ENCODE measurements at places on chromosomes 11 and 22.

GRCh38 chr11:1453611-1454034 lies 33.0 kb downstream of the MOB2 start:
- no peak for DNase-seq

DNA sequence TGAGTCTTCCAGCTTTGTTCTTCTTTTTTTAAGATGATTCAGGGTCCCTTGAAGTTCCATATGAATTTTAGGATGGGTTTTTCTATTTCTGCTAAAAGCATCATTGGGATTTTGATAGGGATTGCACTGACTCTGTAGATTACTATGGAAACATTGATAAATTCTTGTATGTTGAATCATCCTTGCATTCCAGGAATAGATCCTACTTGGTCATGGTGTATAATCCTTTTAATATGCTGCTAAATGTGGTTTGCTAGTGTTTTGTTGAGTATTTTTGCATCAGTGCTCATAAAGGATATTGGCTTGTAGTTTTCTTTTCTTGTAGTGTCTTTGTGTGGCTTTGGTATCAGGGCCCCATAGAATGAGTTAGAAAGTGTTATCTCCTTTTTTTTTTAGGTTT lies 34.9 kb upstream of the PHOX2A start:
- DNase-seq: no peak

DNA sequence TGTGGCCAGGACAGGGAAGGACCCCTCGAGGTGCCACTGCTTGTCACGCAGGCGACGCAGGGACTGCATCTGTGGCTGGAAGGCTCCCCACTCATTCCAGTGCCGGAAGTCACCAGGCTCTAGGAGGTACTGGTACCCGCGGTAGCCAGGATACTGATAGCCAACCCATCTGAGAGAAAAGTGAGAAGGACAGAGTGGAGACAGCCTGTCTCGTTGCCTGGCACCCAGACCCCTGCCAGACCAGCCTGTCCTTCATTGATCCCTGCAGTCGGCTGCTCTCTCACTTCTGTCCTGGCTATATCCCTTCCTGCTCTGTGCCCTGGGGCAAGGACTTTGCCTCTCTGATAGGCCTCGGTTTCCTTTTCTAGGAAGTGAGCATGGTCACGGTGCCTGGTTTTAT lies 9.6 kb upstream of the TPST2 start:
- DNase-seq: no peak

GRCh38 chr11:12149672-12150225 lies 39.4 kb downstream of the MICAL2 start:
- no peak for DNase-seq

DNA sequence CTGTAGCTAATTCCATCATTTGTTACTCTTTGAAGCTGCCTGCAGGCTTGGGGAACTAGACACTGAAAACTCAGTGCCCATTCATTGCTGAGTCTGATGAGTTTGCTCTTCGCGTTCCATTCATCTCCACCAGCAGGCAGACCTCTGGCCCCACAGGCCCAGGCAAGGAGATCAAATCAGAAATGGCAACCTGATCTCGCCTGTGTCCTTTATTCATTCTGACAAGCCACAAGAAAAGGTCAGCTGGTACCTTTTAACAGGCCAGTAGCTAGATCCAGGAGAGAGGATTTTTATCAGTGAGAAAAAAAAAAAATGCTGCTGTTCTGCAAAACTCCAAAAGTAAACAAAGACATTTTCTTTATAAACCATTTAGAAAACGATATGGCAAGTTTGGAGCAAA lies 742.5 kb downstream of the ETS1 start:
- no peak for DNase-seq

- DNase-seq: no peak
These were observed 131.8 kb downstream of the UVRAG start for GRCh38 chr11:75946531-75947530.

DNA sequence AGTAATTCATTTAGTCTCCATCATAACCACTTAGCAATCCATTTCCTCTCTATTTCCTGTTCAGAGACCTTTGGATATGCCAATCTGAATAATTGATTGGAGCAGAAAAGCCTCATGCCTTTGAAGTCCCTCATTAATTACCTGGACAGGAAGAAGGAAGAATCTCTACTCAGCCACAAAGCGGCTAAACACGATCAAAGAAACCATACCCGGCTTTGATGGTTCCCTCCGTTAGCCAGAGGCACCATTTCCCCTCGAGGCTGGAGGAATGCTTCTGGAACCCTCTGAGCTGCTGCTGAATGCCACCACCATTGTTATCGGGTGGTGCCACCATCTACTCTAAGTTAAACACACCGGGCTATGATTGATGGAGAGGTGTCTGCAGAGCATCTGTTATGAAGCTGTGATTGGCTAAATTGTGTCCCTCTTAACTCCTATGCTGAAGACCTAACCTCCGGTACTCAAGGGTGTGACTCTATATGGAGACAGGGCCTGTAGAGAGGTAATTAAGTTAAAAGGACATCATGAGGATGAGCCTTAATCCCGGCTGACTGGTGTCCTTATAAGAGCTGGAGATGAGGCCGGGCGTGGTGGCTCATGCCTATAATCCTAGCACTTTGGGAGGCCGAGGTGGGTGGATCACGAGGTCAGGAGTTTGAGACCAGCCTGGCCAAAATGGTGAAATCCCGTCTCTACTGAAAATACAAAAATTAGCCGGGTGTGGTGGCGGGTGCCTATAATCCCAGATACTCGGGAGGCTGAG lies 168.6 kb downstream of the CTTN start:
- DNase-seq: no peak

- DNase-seq: no peak
These were observed 47.0 kb downstream of the YAP1 start for GRCh38 chr11:102157219-102157618.

- no peak for DNase-seq
These were observed 62.0 kb downstream of the TRMU start for GRCh38 chr22:46397514-46397913.

DNA sequence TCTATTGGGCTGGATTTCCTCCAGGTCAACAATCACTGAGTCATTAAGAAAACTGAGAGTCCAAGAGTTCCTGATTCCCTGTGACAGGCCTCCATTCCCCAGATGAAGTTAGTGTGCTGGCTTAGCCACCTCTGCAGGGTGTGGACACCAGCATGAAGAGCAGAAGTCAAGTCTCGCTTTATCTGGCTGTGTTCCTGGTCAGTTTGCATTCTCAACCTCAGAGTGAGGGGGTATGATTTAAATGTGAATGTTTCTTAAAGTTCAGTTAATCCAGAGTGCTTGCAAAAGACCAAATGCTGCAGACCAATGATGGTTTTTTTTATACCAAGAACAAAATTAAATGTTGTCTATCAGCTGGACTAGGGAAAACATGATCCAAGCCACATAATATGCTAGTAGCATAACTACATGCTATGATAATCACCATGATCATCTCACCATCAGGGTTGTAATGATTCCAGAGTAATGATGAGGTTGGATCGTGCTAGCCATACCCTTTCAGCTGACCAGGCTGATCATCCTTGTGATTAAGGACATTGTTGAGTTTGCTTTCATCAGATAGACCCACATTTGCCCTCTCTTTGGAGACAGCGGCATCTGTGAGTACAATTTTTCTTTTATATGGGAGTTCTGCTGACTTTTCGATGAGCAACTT lies 145.8 kb upstream of the ARHGAP20 start:
- DNase-seq: no peak

DNA sequence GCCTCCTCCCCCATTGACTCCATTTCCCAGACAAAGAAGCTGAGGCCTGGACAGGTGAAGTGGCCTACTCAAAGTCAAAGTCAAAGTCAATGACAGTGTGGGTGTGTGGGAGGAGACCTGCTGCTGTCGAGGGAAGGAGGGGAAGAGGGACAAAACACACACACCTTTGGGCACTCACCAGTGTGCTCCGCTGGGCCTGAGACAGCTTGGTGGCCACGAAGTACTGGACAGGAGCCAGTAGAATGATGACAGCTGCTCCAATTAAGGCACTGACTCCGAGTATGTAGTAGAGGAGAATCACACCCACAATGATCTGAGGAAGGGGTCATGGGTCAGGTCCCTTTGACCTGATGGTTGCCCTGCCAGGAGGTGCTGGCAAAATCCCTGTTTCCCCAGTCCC lies 33.6 kb downstream of the ABCC8 start:
- DNase-seq: no peak

GRCh38 chr11:77201991-77202841 lies 74.2 kb downstream of the MYO7A start:
- no peak for DNase-seq

GRCh38 chr11:114130115-114130576 lies 70.6 kb downstream of the ZBTB16 start:
- no peak for DNase-seq

DNA sequence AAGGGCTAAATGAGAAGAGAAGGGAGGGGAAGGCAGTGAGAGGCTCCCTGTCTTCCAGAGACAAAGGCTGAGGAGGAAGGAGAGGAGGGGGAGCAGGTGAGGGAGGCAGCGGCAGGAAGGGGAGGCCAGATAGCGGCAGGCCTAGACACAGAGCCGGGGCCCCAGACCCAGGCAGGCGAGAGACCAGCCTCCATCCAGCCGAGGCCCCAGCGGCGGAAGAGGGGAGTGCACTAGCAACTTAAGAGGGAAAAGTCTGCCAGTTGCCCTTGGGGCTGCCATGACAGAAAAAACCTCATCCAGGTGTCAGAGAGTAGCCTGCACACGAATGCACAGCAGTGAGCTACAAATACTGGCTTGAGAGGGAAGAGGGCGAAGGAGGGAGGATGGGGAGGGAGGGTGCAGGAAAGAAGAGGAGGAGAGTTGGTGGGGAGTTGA lies 46.7 kb downstream of the IGLL1 start:
- no peak for DNase-seq

- no peak for DNase-seq
These were observed 2.2 kb downstream of the SLC3A2 start for GRCh38 chr11:62882788-62883501.

- no peak for DNase-seq
These were observed 2.9 kb upstream of the ALX4 start for GRCh38 chr11:44312876-44313275.

DNA sequence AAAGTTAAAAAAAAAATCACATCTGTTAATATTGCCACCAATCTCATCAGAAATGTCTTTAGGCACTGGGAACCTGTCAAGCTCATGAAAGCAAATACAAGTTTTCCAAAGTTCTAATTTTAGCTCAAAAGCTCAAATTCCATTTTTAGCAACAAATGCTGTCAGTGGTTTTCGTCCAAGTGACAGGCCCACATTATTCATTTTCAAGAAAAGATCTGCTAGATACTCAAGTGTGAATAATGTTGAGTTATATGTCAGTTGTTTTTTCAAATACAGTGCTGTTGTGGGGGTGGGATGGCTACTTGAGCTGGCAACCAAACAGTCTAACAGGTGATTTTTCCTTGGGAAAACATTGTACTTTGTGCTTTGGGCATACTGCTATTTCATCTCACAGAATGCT lies 1072.6 kb downstream of the OPCML start:
- no peak for DNase-seq
